ENCODE measurements at places on chromosomes 16 and 17.

GRCh38 chr17:35749560-35750412, 3.3 kb downstream of the GAS2L2 start:
- DNase-seq: no peak

- DNase-seq: no peak
Observed at GRCh38 chr17:68522266-68522665, 10.0 kb downstream of the PRKAR1A start.

DNA sequence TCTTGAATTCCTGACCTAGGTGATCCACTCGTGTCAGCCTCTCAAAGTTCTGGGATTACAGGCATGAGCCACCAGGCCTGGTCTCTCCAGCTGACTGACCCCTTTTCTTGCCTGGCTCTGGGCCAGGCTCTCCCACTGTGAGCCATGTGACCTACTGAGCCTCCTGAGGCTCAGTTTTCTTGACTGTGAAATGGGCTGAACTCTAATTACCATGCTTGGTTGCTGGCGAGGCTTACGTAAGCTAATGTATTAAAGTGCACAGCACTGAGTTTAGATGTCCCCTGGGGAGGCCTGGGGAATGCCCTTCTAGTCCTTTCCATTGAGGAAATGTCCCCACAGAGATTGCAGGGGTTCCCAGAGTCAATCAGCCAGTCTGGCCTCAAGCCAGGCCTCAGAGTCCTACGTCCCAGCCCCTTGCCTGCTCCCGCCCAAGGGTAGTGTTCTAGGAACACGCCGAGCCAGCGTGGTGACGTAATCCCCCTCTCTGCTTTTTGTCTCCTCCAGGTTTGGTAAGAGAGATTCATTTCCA, 45.8 kb upstream of the LGALS9 start:
- no peak for DNase-seq

- peak; percentile 54 for DNase-seq
Observed at GRCh38 chr17:35774499-35774898, 13.8 kb downstream of the C17orf50 start.

GRCh38 chr16:6863135-6863534, 469.5 kb upstream of the RBFOX1 start:
- DNase-seq: no peak

GRCh38 chr17:2707721-2708584, 3.6 kb downstream of the CLUH start:
- DNase-seq: no peak

- no peak for DNase-seq
Observed at GRCh38 chr17:74467221-74467951, 952 bp downstream of the CD300A start.

DNA sequence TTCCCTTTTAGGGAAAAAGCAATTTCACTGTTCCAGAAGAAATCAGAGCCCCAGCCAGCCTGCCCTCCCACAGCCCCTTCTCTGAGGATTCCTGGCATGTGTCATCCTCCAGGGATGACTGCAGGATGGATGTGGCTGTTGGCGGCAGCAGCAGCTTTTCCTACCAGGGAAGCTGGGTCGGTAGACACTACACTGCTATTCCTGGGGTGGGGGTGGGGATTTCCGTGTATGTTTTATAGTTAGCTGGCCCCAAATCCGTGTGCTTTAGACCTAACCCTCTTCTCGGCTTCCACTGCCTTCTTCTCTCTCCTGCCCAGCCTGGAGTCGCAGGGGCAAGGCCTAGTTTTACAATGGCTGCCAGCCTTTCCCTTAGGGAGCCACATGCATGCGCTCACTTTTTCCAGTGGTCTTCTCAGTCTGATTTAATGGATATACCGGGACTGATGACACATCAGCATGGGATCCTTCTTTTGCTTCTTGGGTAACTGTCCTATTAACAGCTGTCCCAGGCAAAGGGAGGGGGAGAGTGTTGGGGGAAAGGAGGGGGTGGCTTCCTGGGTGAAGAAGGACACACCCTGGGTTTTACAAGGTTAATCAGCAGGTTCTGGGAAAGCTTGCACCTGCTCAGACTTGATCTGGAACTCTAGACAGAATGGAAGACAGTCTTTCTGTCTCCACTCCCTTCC, 2.7 kb upstream of the NFE2L1 start:
- DNase-seq: peak; percentile 37

Data from astrocyte (in vitro differentiated cells and primary cell).